ENCODE measurements at places on chromosomes 1 and 21.

GRCh38 chr1:38964140-38964548, 22.5 kb upstream of the RHBDL2 start:
- DNase-seq, result no peak

GRCh38 chr1:65457868-65458267, 37.4 kb downstream of the LEPR start:
- no peak for DNase-seq

GRCh38 chr1:191831572-191831971, 326.7 kb upstream of the RGS18 start:
- DNase-seq, result no peak

GRCh38 chr1:107531065-107531908, 390.4 kb downstream of the NTNG1 start:
- DNase-seq, result no peak

DNA sequence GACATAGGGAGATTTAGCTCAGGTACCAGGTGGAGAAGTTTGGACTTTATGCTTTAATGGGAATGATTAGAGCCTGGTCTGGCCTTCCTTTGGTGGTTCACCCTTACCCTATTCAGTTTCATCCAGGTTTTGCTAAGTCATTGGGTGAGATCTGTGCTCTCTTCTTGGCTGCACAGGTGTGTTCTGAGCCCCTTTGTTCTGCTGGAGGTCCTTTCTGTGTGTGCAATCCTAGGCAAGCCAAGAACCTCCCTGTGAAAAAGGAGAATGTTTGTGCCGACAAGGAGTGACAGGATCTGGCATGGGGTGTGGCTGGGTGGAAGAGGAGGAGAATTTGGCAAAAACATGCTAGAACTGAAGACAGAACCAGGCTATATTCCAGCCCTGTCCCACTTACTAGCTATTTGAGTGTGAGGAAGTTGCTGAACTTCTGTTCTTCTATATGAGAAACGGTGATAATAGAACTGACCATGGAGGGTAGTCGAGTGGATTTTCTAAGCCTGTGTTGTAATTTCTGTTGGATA, 4.6 kb downstream of the GSTM5 start:
- no peak for DNase-seq

- DNase-seq, result no peak
Observed at GRCh38 chr1:18989176-18989799, 32.8 kb upstream of the IFFO2 start.

DNA sequence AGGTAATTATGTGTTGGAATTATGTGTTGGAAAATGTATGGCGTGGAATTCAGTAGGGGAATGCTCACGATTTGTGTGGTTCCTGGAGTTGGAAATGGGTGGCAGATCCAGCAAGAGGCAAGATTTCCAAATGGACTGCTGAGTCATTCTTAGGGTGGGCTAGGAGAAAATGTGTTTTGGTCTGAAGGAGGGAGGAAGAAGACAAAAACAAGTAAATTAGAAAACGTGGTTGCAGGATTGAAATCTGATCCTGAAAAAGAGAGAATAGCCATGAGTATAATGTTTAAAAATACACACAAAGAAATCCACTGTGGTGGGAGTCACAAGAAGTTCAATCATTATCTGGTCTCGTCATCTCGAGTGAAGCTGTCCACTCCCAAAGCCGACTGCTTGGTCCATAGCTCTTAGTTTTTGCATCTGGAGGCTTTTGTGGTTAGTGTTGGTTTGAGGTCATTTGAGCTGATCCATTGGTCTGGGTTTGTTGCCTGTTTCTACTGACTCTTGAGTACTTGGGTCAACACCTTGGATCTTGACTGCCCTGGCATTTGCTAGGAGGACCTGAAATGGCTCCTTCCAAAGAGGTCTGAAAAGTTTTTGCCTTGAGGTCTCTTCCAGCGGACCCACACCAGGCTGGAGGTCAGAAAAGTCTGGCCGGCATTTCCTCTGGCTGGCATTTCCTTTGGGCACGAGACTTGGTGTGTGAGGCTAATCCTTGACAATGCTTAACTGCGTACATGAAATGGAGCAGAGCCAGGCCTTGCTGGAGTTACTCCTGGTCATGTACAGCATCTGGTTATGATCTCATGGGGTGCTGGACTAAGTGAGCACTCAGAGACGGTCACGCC, 9.2 kb downstream of the MX2 start:
- no peak for DNase-seq

GRCh38 chr1:224259986-224260385, 70.0 kb downstream of the NVL start:
- no peak for DNase-seq

GRCh38 chr1:35598895-35599294, 25.8 kb downstream of the TFAP2E start:
- DNase-seq, result no peak

- DNase-seq, result no peak
Observed at GRCh38 chr1:48196237-48196636, 26.3 kb upstream of the SLC5A9 start.

GRCh38 chr1:26627954-26628353, 67.9 kb upstream of the ARID1A start:
- no peak for DNase-seq

- DNase-seq, result peak; percentile 64
Observed at GRCh38 chr1:156295391-156295947, at the start of gene GLMP. GLMP (minus strand) TSS chr1:156295679; CDS start chr1:156295645, 34 bp downstream.

GRCh38 chr21:36070999-36071398, 1.2 kb downstream of the CBR1 start:
- no peak for DNase-seq

DNA sequence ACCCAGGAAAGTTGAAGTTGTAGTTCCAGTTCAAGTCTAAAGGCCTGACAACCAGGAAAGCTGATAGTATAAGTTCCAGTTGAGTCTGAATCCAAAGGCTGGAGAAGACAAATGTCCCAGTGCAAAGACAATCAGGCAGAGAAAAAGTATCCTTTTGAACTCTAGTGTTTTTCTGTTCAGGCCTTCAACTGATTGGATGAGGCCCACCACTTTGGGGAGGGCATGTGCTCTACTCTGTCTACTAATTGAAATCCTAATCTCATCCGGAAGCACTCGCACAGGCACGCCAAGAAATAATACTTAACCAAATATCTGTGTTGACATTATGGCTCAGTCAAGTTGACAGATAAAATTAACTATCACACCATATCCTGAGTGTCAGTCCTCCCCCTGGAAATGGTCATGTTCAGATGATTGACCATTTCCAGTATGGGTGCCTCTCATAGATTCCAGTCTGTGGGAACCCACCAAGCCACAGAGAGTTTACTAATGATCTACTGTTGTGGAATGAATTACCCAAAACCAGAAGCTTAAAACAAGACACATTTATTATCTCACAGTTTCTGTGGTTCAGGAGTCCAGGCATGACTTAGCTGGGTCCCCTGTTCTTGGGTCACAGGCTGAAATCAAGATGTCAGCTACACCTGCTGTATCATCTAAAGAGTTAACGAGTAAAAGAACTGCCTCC, 296.3 kb upstream of the ZP4 start:
- no peak for DNase-seq

DNA sequence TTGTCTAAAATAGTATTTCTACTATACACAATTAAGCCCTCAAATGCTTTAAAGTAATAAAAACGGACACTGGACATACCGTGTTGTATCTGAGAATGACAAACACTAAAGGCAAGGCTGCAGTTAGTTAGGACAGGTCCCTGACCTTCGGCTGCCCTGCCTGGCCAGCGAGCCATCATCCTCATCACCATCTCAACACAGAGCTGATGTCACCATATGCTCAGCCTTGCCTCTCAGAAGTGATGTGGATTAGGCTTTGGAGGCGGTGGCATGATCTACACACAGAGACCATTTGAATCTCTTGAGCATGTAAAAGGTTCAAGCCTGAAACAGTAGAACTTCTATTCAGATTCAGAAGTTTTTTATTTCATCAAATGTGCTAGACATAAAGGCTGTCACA, 244.7 kb downstream of the SDCCAG8 start:
- no peak for DNase-seq

DNA sequence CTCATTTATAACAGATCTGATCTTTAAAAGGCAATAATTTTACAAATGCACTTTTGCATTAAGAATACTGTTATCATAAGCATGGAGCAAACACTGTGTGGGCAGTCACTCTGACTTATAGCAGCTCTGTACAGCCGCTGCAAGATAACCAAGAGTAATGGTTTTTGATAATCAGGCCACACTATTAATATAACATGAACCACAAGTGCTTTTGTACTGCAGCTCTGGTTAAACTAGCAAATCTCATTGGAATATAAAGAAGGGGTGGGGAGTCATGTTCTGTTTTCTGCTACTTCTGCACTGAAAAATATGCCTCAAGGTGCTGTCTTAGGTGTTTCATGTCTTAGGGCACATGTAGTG, 357.4 kb downstream of the LMO4 start:
- no peak for DNase-seq

GRCh38 chr1:42744148-42744413, 4.0 kb upstream of the CLDN19 start:
- no peak for DNase-seq

GRCh38 chr1:33712186-33712585, 151.7 kb upstream of the HMGB4 start:
- no peak for DNase-seq

DNA sequence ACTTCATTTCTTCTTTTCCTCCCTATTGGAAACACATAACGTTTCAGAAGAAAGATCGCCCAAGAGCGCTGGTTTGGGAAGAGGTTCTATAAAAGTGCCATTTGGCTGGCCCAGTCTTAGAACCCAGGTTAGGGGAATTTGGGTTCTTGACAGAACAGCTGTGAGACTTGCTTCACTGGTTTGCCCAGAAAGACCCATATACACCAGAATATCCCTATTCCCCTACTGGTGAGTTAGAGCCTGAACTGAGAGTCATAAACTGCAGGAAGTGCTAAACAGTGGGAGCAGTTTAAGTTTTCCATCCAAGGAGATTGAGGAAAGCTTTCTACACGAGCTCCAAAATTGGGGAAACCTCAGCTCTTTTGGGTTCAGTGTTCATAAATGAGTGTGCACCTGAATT, 275.2 kb downstream of the VAV3 start:
- DNase-seq, result no peak

DNA sequence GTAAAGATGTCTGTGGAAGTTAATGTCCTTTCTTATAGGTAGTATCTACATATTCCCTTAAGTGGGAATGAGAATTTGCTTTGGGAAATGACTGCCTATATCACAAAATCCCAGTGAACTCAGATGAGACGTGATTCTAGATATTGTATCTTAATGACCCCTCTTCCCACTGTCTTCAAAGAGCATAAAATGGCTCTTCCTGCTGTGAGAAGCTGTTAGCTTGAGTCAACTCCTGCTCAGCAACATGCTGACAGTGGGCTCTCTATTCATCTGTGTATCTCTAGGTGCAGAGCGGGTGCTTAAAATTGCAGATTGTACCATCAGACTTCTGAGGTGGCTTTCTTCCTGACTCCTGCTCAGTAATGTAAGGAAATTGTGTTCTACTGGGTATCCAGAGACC, 100.6 kb downstream of the SPAG17 start:
- no peak for DNase-seq

- no peak for DNase-seq
Observed at GRCh38 chr1:180920702-180921101, 8.0 kb downstream of the KIAA1614 start.

- no peak for DNase-seq
Observed at GRCh38 chr1:95286479-95286878, 52.5 kb downstream of the RWDD3 start.

DNA sequence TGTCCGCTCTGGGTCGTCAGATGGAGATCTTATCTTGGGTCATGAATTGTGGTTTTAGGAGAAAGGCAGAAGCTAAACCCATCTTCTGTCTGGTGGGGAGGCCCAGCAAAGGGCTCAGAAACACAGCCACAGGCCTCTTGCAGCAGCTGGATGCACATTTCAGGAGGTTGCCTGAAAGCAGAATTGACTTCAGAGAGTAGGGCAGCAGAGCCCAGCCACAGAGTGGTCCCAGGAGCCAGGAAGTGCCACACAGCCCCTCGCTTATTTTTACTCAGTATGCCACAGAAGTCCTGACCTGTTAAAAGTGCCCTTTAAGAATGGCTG, 8.3 kb upstream of the RIPK4 start:
- no peak for DNase-seq

- peak; percentile 63 for DNase-seq
Observed at GRCh38 chr1:170375082-170375723, 156.8 kb upstream of the GORAB start.

DNA sequence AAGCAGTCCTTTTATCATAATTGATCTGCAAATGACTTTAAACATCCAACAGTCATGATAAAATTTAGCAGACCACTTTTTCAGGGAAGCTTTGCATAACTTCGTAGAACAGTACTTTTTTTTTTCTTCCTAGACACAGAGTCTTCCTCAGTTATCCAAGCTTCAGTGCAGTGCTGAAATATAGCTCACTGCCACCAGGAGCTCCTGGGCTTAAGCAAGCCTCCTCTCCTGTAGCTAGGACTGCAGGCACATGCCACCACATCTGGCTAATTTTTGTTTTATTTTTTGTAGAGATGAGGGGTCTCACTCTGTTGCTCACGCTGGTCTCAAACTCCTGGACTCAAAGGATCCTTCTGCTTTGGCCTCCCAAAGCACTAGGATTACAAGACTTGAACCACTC, 3.8 kb downstream of the F13B start:
- DNase-seq, result no peak

GRCh38 chr1:91546301-91546581, 45.6 kb downstream of the CDC7 start:
- no peak for DNase-seq

- DNase-seq, result no peak
Observed at GRCh38 chr1:163230827-163231226, 28.1 kb upstream of the RGS5 start.

GRCh38 chr21:28872218-28872617, 120.5 kb downstream of the LTN1 start:
- DNase-seq, result no peak

DNA sequence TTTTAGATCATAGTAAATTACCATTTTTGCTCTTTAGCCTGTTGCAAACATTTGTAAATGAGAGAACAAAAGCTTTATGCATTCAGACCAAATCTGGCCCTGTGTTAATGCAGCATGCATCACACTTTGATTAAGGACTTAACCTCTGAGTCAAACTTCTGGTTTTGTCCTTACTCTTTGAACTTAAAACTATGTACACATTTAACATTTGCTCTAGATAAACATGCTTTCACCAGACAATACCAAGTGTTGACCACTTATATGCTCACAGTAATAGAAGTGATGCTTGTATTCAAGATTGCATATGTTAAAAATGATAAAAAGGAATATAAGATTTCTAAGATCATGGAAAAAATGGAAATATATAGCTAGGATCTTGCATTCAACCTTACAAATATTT, 1095.3 kb downstream of the ADGRL2 start:
- no peak for DNase-seq

- DNase-seq, result no peak
Observed at GRCh38 chr1:80244372-80244771, 1237.8 kb upstream of the ADGRL4 start.
